ENCODE measurements at places on chromosomes 6 and 20.

- peaks cover 14% of the 10 kb centered on the region for H3K27me3 ChIP-seq
- no peak for DNase-seq
- H3K27ac ChIP-seq: no peak overlapping the region
- H3K36me3 ChIP-seq: no peaks in the 10 kb centered on the region
Measured at GRCh38 chr6:41625442-41625841, 12.8 kb upstream of the MDFI start.

GRCh38 chr6:95292011-95292410, 285.3 kb upstream of the MANEA start:
- H3K27ac ChIP-seq: no peak overlapping the region
- H3K27me3 ChIP-seq: no peaks in the 10 kb centered on the region
- no peak for DNase-seq
- no peaks in the 10 kb centered on the region for H3K4me1 ChIP-seq

- H3K36me3 ChIP-seq: peaks cover 4% of the 10 kb centered on the region
- H3K27ac ChIP-seq: peak overlapping the region; percentile 80
Measured at GRCh38 chr6:16316741-16317251, 78.4 kb downstream of the GMPR start.

DNA sequence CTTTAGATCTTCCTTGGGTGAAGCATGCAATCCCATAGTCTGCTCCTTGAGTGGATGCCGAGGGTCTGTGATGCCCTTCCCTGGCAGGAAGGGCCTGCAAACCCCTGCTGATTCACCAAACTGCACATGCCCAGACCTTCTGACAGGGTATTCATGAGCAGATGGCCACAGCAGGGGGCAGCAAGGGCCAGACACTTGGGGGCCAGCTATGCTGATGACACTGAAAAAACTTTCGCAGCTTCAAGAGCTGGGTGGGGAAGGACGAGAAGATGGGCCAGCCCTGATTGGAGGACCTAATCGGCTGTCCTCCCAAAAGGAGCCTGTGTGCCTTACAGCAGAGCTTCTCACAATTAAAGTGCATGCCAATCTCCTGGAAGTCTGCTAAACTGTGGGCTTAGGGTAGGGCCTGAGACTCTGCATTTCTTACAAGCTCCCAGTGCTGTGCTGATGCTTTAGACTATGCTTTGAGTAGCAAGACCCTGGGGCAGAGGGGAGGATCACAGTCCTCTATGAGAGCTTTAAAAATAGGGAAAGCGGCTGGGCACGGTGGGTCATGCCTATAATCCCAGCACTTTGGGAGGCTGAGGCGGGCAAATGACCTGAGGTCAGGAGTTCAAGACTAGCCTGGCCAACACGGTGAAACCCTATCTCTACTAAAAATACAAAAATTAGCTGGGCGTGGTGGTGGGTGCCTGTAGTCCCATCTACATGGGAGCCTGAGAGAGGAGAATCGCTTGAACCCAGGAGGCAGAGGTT, 15.2 kb upstream of the GDAP1L1 start:
- no peak for DNase-seq
- peaks cover 7% of the 10 kb centered on the region for H3K4me1 ChIP-seq
- no peak overlapping the region for H3K4me3 ChIP-seq
- no peaks in the 10 kb centered on the region for H3K36me3 ChIP-seq

DNA sequence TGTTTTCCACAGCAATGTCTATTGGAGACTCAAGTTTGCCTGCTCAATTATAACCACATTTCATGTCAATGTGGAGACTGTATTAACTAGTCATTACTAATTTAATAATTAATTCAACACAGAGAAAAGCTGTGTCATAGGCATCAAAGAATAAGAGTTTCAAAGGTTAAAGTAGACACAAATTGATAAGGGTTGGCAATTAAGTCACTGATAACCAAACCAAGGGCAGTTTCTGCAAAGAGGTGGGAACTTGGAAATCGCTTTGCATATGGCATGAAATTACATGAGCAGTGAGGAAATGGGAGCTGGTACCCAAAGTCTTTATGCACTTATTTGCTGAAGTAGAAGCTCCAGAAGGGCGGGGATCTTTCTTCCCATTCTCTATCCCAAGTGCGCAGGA, 34.2 kb downstream of the GCLC start:
- no peak for DNase-seq
- H3K4me1 ChIP-seq: no peaks in the 10 kb centered on the region
- no peaks in the 10 kb centered on the region for H3K27me3 ChIP-seq
- no peak overlapping the region for H3K27ac ChIP-seq
- H3K36me3 ChIP-seq: peaks cover 83% of the 10 kb centered on the region

- no peak for DNase-seq
- H3K27ac ChIP-seq: no peak overlapping the region
- H3K4me3 ChIP-seq: no peak overlapping the region
- H3K36me3 ChIP-seq: no peaks in the 10 kb centered on the region
- H3K4me1 ChIP-seq: no peaks in the 10 kb centered on the region
- H3K27me3 ChIP-seq: no peaks in the 10 kb centered on the region
Measured at GRCh38 chr6:12575961-12576360, 140.6 kb upstream of the PHACTR1 start.

DNA sequence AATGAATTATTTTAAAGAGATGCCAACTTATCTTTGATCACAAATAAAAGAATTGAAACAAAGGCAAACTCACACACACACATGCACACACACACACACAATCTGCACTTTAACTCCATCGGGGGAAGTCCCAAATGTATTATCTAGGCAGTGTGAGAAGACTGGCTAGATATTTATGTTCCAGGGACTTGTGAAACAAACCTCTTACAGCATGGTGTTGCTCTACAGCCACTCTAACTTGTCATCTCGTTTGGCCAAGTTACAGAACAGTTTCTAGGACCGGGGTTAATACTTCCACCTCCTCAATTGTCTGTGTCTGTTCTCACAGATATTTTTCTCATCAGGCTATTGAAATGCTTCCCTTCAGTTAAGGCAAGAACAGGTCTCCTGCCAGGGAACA, 855.0 kb downstream of the EPHA7 start:
- DNase-seq: no peak
- no peaks in the 10 kb centered on the region for H3K4me1 ChIP-seq
- no peaks in the 10 kb centered on the region for H3K27me3 ChIP-seq
- H3K27ac ChIP-seq: no peak overlapping the region

DNA sequence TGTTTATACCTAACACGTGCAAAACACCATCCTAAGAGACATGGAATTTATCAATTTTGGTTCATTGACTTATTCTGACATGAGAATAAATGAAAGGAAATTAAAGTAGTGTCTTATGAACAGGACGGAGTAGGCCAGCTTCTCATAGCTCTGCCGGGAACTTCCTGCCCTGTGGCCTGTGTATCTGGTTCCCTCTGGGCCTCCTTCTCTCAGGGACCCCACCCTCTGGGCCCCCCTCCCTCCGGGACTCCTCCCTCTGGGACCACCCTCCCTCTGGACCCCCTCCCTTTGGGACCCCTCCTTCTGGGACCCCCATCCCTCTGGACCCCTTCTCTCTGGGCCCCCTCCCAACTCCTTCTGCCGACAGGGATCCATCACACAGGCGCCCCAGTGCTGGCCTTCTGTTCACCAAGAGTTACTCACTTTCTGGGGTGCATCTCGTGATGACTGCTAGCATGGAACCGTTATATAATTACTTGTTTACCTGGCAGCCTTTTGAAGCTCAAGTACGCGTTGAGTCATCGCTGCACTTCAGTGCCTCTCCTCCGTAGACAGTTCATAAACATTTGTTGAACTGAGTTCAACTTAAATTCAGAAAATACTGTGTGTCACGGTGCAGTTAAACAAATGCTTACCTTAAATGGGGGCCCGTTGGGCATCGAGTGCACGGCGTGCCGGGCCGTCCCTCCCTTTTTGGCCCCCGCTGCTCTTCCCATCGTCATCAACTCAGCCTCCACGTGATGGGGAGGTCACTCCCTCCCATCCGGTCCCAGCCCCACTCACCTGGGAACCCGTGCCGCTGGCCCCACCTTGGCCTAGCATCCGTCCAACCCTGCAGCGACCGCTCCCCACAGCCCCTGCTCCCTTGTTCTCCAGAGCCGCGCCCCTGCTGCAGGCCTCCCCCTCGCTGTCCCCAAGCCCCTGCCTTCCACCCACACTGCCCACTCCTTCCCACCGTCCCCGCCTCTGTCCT, 8.1 kb downstream of the CCR6 start:
- H3K27ac ChIP-seq: peak overlapping the region; percentile 26
- H3K4me3 ChIP-seq: no peak overlapping the region
- no peaks in the 10 kb centered on the region for H3K27me3 ChIP-seq
- H3K36me3 ChIP-seq: peaks cover 2% of the 10 kb centered on the region
- H3K4me1 ChIP-seq: peaks cover 25% of the 10 kb centered on the region

GRCh38 chr6:13395272-13396237, 67.2 kb upstream of the TBC1D7 start:
- no peak overlapping the region for H3K27ac ChIP-seq
- no peaks in the 10 kb centered on the region for H3K27me3 ChIP-seq
- no peak for DNase-seq
- H3K36me3 ChIP-seq: no peaks in the 10 kb centered on the region
- peaks cover 7% of the 10 kb centered on the region for H3K4me1 ChIP-seq

- peaks cover 26% of the 10 kb centered on the region for H3K36me3 ChIP-seq
- DNase-seq: no peak
- no peak overlapping the region for H3K27ac ChIP-seq
- H3K4me3 ChIP-seq: no peak overlapping the region
Measured at GRCh38 chr6:105272786-105273185, 93.0 kb upstream of the POPDC3 start.

DNA sequence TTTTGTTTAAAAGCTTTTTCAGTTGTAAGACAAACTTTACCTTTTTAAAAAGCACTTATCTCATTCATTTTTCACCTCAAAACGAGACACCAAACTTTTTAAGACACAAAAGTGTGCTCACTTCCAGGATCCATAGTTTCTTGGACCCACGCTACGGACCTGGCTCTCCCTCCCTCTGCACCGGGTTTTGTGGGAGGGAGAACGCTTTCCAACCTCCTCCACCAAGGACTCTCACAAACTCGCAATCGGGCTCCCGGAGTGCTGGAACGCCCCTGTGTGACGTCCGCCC, 436 bp downstream of the CAGE1 start:
- H3K36me3 ChIP-seq: peaks cover 49% of the 10 kb centered on the region
- H3K27ac ChIP-seq: peak overlapping the region; percentile 98
- H3K27me3 ChIP-seq: no peaks in the 10 kb centered on the region
- H3K4me1 ChIP-seq: peaks cover 42% of the 10 kb centered on the region

DNA sequence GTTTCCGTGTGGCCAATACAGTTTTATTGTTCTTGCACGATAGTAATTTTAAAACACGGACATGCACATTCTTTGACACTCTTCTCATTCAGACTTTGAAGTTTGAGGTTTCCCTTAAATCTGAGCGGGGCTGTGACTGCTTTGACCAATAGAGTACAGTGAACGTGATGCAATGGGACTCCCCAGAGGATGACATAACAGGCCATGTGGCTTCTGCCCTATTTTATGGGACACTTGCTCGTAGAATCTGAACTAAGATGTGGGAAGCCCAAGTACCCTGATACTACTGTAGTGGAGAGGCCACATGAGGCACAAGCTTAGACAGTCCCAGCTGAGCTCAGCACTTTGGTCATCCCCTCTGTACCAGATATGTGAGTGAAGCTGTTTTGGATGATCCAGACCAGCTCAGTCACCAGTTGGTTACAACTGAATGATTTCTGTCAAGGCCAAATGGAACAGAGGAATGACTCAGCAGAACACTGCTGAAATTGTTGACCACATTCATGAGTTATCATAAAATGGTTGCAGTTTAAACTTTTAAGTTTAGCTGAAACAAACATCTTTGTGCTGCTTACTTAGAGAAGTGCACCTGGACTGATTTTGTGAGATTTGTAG, 279.4 kb downstream of the RFPL4B start:
- no peaks in the 10 kb centered on the region for H3K27me3 ChIP-seq
- no peak overlapping the region for H3K4me3 ChIP-seq

DNA sequence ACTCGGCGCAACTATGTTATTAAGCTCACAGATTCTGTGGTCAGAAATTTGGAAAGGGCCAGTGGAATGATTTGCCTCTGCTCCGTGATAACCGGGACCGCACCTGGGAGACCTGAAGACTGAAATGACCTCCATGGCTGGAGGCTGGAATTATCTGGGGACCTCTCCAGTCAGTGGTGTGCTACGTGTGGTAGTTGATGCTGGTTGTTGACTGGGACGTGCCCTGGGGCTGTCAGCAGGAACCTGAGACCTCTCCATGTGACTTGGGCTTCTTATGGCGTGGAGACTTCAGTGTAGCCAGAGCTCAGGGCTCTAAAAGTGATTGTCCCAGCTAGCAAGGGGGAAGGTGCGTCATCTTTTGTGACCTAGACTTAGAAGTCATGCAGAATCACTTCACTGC, 50.3 kb downstream of the CHMP4B start:
- H3K27ac ChIP-seq: no peak overlapping the region
- H3K4me1 ChIP-seq: peaks cover 29% of the 10 kb centered on the region
- peaks cover 11% of the 10 kb centered on the region for H3K36me3 ChIP-seq
- no peak overlapping the region for H3K4me3 ChIP-seq
- no peaks in the 10 kb centered on the region for H3K27me3 ChIP-seq

DNA sequence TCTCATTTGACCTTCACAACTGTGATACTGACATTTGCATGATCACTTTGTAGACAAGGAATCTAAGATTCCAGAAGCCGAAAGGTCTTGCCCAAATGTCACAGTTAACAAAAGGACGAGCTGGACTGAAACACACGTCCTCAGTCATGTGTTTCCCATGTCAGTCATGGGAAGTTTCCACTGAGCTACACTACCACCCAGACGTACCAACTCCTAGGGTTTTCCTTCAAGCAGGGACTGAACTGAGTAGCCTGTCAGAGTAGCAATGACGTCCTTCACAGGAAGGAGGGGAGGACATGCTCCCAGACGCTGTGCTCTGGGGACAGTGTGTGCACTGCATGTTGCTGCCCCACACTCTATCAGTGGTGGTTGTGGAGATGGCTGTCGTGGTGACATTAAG, 215.8 kb upstream of the SMLR1 start:
- H3K4me3 ChIP-seq: no peak overlapping the region
- no peak for DNase-seq
- no peaks in the 10 kb centered on the region for H3K27me3 ChIP-seq

GRCh38 chr6:38713812-38714211, 1.3 kb upstream of the DNAH8 start:
- peak; percentile 62 for DNase-seq
- peaks cover 30% of the 10 kb centered on the region for H3K4me1 ChIP-seq
- peak overlapping the region; percentile 62 for H3K27ac ChIP-seq
- H3K27me3 ChIP-seq: peaks cover 20% of the 10 kb centered on the region
- peak overlapping the region; percentile 67 for H3K4me3 ChIP-seq
- no peaks in the 10 kb centered on the region for H3K36me3 ChIP-seq

DNA sequence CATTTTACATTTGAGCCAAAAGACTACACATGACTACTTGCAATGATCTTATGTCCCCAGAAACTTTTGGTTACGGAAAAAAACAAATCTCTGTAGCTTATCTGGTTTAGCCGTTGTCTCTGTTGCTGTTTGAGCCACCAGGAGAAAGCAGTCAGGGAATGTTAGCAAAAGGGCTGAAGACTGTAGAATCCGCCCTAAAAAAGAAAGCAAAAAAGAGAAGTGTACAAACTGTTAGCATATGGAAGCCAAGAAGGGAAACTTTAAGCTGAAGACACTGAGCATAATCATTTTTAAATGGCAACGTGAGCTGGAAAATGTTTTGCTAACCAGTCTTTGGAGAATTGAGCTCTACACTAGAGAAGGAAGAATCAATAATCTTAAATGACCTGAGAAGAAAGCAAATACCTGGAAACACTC, 69.9 kb upstream of the MYLIP start:
- peaks cover 1% of the 10 kb centered on the region for H3K4me1 ChIP-seq
- H3K36me3 ChIP-seq: no peaks in the 10 kb centered on the region
- no peak for DNase-seq
- H3K4me3 ChIP-seq: no peak overlapping the region
- no peak overlapping the region for H3K27ac ChIP-seq
- peaks cover 9% of the 10 kb centered on the region for H3K27me3 ChIP-seq

GRCh38 chr6:56231827-56232226, 15.6 kb downstream of the COL21A1 start:
- H3K4me1 ChIP-seq: no peaks in the 10 kb centered on the region
- no peaks in the 10 kb centered on the region for H3K27me3 ChIP-seq
- H3K4me3 ChIP-seq: no peak overlapping the region
- DNase-seq: no peak
- H3K27ac ChIP-seq: no peak overlapping the region
